ENCODE measurements at places on chromosomes 1 and 21.

GRCh38 chr1:76070538-76070937 is 4.0 kb upstream of the ST6GALNAC3 start:
- DNase-seq: no peak

DNA sequence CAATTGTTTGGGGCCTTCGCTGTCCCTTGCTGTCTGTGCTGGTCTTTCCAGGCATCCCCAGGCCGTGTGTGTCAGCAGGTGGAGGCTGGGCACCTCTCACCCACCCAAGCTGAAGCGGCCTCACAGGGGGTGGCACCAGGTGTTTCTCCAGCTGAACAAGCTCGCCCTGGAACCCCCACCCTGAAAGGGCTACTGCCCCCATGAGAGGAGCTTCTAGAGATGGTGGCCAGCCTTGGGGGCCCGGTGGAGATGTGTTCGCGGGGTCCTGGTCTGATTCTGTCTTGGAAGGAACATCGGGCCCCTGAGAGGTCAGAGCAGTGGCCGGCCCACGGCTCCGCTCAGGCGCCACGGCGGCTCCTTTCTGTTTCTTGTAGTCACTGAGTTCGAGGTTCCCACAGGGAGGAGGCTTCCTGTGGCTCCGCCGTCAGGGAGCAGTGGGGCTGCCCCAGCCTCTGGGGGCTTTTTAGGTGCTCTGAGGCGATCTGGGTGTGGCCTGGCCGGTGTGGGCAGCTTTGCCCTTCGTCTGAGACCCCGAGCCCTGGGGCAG is 46.9 kb downstream of the SKI start:
- DNase-seq: no peak

- DNase-seq: no peak
Measured at GRCh38 chr1:199124351-199124750, 485.5 kb downstream of the PTPRC start.

- no peak for DNase-seq
Measured at GRCh38 chr1:172279939-172280636, 140.4 kb upstream of the C1orf105 start.

DNA sequence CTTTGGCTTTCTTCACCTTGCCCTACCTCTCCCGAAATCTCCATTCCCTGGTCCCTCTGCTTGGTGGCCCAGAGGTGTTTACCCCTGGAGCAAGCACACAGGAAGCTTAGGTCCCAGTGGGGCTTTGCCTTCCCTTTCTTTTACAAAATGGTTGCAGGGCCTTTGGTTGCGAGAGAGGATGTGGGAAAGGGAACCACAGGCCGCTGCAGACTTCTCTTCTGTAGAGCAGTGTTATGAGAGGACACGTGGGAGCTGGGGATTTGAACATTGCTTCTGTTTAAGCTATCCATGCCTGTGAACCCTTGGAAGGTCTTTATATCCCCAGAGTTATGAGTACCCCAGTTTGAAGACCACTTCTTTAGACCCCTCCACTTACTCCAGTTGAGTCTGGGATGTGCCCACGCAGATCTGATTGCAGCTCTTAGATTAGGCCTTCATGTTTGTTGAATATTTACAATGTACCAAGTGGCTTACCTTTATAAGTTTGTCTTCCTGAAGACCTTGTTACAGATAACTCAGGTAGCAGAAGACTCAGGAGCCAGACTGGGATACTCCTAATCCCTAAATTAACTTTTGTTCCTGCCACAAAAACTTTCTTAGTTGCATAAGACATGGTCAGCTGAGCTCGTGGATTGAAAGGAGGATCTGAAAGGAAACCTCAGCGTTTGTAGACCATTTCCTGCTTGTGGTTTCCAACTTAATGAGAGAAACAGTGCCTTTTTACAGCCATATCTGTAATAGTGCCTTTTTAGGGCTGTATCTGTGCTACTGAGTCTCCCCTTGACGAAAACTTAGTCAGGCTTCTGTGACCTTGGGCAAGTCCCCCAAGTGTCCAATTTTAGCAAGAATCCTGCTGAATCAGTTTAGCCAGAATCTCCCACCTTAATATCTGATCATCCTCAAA is 21.9 kb upstream of the IVNS1ABP start:
- no peak for DNase-seq
